ENCODE measurements at places on chromosomes 1 and 21. TPM values are rescaled to one million over a fixed set of nuclear protein-coding genes. Genes with fewer than 3 reads are reported as not detected.

CD1C gene
- not detected for polyA plus RNA-seq

ACBD6 gene
- polyA plus RNA-seq, result 54.4 TPM

CD5L gene
- not detected for polyA plus RNA-seq

DENND2C gene
- polyA plus RNA-seq, result 0.53 TPM

DCST2 gene
- polyA plus RNA-seq, result 0.14 TPM

CD1E gene
- polyA plus RNA-seq, result not detected

DNM3 gene
- 0.36 TPM for polyA plus RNA-seq

NPHS2 gene
- not detected for polyA plus RNA-seq

MRPL37 gene
- 36.5 TPM for polyA plus RNA-seq

GPR52 gene
- polyA plus RNA-seq, result not detected

LAMC1 gene
- 223 TPM for polyA plus RNA-seq

CELA3A gene
- not detected for polyA plus RNA-seq

MAP10 gene
- polyA plus RNA-seq, result 1.0 TPM

TMIGD3 gene
- 0.12 TPM for polyA plus RNA-seq

GBP1 gene
- polyA plus RNA-seq, result 40.1 TPM

ARPC5 gene
- 91.0 TPM for polyA plus RNA-seq

GRHL3 gene
- polyA plus RNA-seq, result not detected

TAS1R1 gene
- 0.05 TPM for polyA plus RNA-seq

EVA1B gene
- polyA plus RNA-seq, result 147 TPM

SPOCD1 gene
- polyA plus RNA-seq, result 132 TPM

JAM2 gene
- polyA plus RNA-seq, result 2.1 TPM

NCAM2 gene
- polyA plus RNA-seq, result 1.7 TPM

GJA9 gene
- polyA plus RNA-seq, result not detected

KRTAP20-1 gene
- not detected for polyA plus RNA-seq

TRIM45 gene
- 5.1 TPM for polyA plus RNA-seq

S100A14 gene
- polyA plus RNA-seq, result 0.10 TPM

KRTAP13-2 gene
- polyA plus RNA-seq, result not detected

DENND2D gene
- 0.86 TPM for polyA plus RNA-seq

ACKR1 gene
- not detected for polyA plus RNA-seq

ICOSLG gene
- polyA plus RNA-seq, result 0.09 TPM

Data from IMR-90 (cell line).